Stimulated activated CD4-positive, alpha-beta T cell treated with anti-CD3 and anti-CD28 coated beads, Interleukin-2, amount 100 ng/mL, for 4 hours (primary cell): ENCODE measurements at places on chromosomes 5 and 9.

DNA sequence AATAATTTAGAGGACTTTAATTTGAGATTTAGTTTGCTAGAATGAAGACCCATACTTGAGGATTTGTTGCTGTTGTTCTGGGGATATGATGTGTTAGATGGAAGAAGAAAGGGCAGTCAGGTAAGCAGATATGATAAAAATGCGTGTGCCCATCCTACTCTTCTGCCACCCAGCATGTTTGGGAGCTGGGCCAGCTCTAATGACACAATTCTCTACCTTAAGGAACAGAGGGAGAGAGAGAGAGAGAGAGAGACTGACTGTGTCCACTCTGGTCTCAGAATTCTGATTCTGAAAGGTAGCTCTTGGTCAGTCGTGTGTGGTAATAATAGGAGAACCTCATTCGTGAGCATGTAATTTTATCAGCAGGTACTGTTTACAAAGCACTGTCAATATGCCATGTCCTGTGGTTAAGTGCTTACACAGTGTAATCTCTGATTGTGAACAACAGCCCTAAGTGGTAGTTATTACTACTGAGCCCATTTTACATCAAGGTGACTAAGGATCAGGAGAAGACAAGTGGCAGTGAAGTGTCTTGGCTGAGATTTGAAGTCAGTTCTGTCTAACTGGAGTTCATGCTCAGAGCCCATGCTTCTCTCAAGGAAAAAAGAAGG is 307.4 kb upstream of the SEMA6A start:
- DNase-seq, result no peak

DNA sequence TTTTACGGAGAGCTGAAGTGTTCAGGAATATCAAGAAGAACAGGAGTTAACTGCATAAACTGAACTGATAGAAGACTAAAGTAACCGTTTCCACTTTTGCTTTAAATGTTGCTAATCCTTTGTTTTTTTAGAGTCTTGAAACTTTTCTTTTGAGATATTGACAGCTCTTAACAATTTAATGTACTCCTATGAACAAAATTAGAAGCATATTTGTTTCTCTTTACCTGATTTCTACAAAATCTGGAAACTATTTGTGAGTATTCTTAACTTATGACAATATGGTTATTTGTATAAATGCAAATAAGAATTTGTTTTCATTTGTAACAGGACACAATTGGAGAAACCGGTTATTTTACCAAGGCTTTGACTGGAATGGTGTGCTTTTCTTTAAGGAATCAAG is 89.5 kb upstream of the FAM120A start:
- DNase-seq, result no peak

- no peak for DNase-seq
These were observed 35.0 kb downstream of the LRRTM2 start for GRCh38 chr5:138840103-138840502.

GRCh38 chr9:96674906-96675538 is 19.9 kb upstream of the PRXL2C start:
- no peak for DNase-seq

- DNase-seq, result no peak
These were observed 296.2 kb downstream of the ARHGEF28 start for GRCh38 chr5:73922224-73922623.

- DNase-seq, result no peak
These were observed 286.4 kb upstream of the CDH12 start for GRCh38 chr5:23139338-23140171.

DNA sequence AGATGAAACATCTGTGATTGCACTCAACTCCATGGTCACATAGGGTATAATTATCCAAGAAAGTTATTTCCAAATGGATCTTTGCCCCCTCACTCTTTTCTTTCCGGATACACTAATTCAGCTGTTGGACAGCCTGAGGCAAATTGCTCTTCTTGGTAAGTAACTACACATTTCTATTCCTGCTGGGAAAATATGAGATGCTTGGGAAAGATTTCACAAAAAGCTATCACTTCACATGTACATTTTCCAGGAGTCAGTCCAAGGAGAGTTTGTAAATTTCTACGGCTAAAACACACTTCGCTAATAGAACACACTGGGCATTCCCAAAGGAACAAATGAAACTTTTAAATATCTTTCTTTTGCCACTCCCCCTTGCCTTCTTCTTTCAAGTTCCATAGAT is 123.0 kb upstream of the GRIA1 start:
- DNase-seq, result no peak

DNA sequence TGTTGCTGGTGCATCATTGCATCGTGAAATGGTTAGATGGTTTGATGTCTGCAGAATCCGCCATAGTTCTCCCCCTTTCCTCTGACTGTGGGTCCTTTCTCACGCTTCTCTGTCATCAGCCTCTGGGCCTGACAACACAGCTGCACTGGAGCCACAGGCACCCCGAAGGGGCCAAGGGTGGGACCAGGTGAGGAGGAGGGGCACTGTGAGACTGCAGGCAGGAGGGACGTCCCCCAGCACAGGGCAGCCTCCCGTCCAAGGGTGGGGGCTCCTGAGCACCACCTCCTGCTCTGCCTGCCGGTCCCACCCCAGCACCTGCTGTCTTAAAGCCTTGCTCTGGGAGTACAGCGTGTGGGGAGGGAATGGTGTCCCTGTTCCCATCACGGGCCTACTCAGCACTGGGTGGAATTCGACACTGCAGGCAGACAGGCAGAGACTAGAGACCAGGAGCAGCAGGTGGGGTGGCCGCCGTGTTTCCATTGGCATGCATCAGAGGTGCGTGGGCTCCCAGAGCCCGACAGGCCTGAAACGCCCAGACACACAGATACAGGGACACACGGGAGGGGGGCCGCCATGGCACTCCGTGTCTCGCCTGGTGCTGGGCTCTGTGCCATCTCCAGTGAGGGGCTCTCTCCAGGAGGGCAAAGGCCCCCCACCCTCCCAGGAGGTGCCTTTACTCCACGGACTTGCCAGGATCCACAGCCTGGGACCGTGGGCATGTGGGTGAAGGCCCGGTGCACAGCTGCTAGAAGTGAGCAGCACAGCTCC is 15.0 kb downstream of the CACNA1B start:
- no peak for DNase-seq

DNA sequence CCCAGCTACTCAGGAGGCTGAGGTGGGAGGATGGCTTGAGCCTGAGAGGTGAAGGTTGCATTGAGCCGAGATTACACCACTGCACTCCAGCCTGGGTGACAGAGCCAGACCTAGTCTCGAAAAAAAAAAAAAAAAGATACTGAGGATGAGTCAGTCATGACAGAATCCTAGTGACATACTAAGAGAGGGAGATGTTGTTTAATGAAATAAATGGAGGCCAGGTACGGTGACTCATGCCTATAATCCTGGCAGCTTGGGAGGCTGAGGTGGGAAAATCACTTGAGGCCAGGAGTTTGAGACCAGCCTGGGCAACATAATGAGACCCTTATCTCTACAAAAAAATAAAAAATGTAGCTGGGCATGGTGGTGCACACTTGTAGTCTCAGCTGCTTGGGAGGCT is 107.2 kb downstream of the ZFAND5 start:
- DNase-seq, result no peak

DNA sequence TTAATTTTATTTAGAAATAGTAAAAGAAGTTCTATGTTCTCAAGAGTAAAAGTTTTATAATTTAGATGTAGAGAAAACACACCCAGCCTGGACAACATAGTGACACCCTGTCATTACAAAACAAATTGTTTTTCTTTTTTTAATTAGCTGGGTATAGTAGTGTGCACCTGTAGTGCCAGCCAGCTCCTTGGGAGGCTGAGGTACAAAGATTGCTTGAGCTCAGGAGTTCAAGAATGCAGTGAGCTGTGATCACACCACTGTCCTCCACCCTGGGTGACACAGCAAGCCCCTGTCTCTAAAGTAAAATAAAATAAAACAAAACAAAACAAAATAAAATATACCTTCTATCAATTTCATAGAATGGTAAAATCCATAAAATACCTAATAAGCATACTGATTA is 1017.8 kb upstream of the DMAC1 start:
- no peak for DNase-seq

DNA sequence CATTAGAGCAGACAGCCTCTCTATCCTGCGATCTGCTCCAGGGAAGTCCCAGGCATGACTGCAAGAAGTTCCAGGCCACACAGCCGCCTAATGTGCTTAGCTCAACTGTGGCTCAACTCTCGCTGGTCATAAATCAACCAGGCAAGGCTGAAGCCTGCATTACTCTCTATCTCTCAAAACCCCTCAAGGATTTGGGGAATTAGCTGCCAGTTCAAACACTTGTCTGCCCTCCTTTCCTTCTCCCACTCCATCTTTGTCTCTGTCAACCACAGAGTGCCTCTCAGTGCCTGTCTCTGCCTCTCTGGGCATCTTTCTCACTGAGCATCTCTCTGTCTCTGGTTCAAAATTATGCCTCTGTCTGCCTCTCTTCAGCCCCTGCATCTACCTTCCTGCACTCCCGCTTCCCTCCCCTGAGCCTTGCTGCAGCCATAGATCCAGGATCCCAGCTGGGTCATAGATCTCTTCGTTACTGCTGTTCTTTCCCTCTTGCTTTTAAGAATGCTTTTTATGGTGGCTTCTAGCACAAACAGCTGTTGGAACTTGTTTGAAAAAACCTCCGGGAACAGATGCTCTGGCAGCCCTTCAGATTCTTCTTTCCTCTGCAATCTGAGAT is 27.9 kb upstream of the GALNT10 start:
- no peak for DNase-seq

GRCh38 chr5:68381060-68381459 is 165.5 kb downstream of the PIK3R1 start:
- DNase-seq, result no peak
